ENCODE measurements at places on chromosomes 7 and 10.

- no peak for DNase-seq
Observed at GRCh38 chr10:18501198-18501597, 150.2 kb downstream of the NSUN6 start.

DNA sequence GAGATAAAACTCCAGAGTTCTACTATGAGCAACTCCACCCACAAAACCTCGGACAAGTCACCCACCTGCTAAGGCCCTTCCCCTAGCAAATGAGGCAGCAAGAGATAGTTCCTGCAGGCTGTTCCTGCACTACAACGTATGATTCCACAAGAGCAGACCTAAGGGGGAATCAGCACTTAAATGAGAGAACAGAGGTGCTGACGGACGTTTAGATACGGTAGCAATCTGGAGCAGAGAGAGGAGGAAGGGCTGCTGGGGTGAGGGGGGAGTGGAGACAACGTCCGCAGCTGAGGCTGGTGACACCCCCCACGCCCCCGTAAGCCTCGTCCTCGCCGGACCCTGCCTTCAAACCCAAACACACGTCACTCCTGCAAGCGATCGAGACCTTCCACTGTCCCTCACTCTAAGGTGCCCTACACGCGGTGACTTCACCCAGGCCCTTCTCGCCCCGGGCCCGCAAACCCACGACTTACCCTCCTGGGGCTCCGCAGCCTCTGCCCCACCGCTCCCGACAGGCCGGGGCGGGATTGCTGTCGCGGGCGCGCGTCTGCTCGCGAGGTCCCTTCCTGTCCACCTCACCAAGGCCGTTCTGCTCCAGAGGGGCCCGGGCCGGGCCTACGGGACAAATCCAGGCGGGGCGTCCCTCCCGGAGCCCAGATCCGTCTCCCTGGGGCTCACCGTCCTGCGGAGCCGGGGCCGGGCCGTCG is 635 bp downstream of the ZNF12 start:
- peak; percentile 34 for DNase-seq

GRCh38 chr10:61901829-61902444 is 438 bp downstream of the ARID5B start:
- DNase-seq: peak; percentile 42

DNA sequence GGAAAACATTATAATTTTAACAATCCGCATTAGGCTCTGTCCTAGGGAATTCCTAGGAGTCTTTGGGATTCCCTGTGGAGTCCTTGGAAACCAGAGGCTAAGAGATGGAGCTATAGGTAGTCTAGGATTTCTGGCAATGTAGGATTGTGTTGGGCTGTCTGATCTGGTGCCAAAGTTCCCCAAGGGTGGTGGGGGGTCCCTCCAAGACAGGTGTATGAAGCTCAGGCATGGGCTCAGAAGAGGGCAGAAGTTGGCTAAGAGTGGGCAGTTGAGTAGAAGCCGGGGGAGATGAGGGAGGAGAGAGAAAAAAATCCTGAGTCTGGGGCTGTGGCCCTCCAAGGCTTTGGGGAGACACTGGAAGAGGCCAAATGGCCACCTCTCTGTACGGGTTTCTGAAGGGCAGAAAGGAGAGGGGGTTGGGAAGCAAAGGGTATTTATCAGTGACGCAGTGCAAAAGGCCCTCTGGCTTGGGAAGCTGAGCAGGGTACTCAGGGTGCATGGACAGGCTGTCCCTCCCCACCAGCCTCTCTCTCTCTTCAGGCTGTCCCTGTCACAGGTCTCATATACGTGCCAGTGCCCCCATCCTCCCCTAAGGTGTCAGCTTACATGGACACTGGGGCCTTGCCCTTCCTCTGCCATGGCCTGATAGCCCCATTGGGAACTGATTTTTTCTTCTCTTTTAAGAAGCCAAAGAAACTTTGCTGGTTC is 929 bp downstream of the HOXA6 start:
- DNase-seq: peak; percentile 35

Data from NCI-H146 (cell line).